ENCODE measurements at places on chromosomes 16 and 17.

GRCh38 chr16:11218604-11218962 is 37.4 kb downstream of the SOCS1 start:
- peak; percentile 40 for DNase-seq

- DNase-seq, result peak; percentile 20
Observed at GRCh38 chr16:6193718-6194117, 1096.1 kb upstream of the EEF2KMT start.

- DNase-seq, result peak; percentile 93
Observed at GRCh38 chr16:88497561-88498462, 44.7 kb downstream of the ZFPM1 start.

DNA sequence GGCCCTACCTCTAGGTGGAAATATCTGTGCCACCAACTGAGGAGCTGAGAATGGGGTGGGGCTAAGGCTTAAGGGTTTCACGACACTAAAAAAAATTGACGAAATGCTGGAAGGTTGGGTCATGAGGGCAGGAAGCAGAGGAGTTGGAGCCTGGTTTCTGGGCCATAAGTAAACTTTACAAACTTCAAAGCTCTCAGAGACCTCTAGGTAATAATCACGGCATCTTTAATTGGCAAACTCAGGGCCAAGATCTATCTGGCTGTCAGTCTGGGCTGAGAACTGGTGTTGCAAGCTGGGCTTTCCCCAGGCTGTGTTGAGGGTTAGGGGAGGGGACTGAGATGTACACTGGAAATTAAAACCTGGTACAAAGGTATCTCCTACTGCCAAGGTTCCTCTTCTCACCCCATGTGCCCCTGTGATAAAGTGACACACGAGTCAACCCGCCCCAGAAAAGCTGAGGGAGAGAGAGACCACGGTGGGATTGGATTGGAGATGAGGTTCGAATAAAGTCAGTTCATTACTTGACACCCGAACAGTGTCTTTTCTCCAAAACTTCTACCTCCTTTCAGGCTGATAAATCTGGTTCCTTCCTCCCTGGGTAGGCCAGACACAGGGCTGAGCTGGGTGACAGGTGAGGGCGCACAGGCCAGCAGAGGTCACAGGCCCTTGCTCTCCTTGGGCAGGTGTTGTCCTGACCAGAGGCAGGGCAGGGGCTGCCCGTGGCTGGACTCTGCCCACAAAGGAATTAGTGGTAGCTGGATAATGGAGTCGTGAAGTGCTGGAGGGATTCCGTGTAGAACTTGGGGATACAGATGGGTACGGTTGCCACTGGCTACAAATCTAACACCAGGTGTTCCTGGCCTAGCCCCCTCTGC is 4.0 kb upstream of the ZNF768 start:
- peak; percentile 52 for DNase-seq
